ENCODE measurements at places on chromosomes 6 and 20. TPM values are rescaled to one million over a fixed set of nuclear protein-coding genes. Genes with fewer than 3 reads are reported as not detected.

- DNase-seq, result no peak
Observed at GRCh38 chr20:2207770-2208097, 88.1 kb upstream of the TGM3 start.

AVP gene
- total RNA-seq, result not detected

DNA sequence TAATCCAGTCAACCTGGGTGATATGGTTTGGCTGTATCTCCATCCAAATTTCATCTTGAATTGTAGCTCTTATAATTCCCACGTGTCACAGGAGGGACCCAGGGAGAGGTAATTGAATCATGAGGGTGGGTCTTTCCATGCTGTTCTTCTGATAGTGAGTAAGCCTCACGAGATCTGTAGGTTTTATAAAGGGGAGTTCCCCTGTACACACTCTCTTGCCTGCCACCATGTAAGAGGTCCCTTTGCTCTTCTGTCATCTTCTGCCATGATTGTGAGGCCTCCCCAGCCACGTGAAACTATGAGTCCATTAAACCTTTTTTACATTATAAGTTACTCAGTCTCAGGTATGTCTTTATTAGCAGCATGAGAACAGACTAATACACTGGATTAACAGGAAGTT is 19.5 kb downstream of the GSTA3 start:
- DNase-seq, result no peak

GRCh38 chr6:43274916-43275597 is 23.0 kb upstream of the SLC22A7 start:
- DNase-seq, result peak; percentile 82
